NCI-H2081 treated with DMSO at 0.1 percent for 48 hours (cell line): ENCODE measurements at places on chromosomes 2 and 18.

- no peak for DNase-seq
Observed at GRCh38 chr2:192544371-192544955, 349.7 kb upstream of the TMEFF2 start.

DNA sequence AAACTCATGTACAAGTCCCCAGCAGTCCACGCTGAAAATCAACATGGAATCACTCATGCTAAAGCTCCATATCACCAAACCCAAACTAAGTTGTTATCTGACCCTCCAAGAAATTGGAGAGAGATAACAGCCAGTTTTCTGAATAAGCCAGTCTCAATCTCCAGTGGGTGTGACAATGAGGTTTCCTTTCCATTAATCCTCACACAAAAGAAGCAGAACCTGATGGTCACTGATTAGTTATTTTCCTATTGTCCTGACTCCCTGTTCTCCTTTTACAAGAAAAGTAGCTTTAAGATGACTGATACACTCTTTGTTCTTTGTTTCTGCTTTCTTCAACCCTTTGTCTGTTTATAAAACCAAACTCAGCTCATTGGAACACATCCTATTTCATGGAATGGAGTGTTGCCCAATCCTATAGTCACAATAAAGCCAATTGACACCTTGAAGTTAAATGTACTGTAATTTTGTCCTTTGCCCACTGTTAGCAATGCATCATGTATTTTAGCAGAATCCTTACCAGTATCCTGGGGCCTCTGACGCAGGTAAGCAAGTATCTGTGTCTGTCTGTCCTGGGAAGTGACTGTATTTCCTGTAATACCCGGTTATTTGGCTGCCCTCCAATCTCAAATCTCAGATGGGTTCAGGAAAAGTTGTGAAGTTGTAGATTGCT lies 30.6 kb upstream of the SH3RF3 start:
- no peak for DNase-seq

DNA sequence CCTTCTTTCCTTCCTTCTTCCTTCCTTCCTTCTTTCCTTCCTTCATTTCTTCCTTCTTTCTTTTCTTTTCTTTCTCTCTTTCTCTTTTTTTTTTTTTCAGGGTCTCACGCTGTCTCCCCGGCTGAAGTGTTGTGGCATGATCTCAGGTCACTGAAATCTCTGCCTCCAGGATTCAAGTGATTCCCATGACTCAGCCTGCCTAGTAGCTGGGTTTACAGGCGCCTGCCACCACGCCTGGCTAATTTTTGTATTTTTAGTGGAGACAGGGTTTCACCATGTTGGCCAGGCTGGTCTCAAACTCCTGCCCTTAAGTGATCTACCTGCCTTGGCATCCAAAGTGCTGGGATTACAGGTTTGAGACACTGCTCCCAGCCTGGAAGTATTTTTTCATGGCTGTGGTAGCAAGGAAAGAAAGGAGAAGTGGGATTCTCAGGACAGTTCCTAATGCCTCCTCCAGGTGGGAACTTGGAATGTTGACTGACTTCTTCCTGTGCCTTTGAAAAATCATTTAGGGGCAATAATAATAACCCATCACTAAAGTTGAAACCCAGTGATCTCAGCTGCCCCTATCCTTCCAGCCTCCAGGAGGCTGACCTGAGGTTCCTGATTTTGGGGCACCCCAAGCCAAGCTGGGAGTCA lies 89.3 kb upstream of the CELF4 start:
- DNase-seq, result no peak

- DNase-seq, result no peak
Observed at GRCh38 chr2:122822319-122822718, 1066.9 kb downstream of the TSN start.

DNA sequence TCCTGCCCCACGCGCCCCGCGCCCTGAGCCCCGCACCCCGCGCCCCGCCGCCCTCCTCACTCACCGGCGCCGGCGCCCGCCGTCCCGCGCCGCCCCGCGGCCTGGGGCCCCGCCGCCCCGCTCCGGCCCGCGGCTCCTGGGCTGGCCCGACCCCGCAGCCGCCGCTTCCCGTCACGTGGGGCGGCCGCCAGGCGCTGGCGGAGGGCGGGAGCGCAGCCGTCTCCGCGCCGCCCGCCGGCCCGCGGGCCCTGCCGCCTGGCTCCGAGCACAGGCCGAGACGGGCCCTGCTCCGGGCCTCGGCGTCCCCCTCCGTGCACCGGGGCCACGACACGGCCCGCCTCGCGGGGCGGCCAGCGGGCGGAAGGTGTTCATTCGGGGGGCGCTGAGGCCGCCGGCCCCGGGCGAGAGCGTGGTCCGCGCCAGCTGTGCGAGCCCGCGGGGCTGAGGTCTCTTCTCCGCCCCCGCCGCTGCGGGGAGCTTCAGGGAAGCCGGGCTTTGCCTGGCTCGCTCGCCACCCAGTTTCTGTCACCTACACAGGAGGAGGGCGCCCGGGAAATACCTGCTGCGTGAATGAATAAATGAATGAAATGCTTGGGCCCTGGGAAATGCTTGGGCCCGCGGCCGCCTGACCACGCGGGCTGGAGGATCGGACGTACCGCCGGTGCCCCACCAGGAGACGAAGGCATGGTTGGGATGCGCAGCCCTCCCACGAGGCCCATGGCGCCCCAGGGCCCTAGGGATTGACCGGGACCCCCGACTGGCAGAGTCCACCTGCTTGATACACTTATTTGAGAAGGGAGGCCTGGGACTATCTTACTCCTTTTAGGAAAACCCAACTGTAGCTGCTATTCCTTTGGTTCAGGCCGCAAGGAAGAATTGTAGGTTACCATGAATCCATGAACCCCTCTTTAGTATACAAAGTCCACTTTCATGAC lies at the start of gene TGFBRAP1:
TGFBRAP1 (minus strand) TSS at position 175 of the 935 bp plus-strand sequence. CDS start 21,434 bp downstream, outside the sequence.
- no peak for DNase-seq
